Osteocyte (in vitro differentiated cells): ENCODE measurements at places on chromosomes 13 and 19. TPM values are rescaled to one million over a fixed set of nuclear protein-coding genes. Genes with fewer than 3 reads are reported as not detected.

The USF2 gene
- total RNA-seq: 112 and 115 TPM in 2 replicates

GRCh38 chr13:44365008-44365407, 8.6 kb upstream of the SERP2 start:
- no peak for DNase-seq

DNA sequence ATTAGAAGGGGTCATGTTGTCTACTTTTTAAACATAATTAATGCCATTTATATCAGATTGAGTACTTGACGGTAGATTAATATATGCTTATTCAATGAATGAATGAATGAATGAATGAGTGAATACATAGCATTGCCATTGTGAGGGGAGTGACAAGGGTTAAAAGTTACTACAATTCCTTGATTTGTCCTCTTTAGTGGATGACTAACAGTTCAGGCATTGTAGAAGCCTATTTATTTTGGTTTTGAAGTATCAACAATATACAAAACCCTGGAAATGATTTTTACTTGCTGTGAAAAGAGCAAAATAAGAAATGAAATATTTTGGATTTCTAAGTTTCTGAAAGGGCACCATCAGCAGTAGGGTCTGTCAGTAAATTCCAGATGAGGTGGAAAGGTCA, 122.7 kb downstream of the CYSLTR2 start:
- no peak for DNase-seq

DNA sequence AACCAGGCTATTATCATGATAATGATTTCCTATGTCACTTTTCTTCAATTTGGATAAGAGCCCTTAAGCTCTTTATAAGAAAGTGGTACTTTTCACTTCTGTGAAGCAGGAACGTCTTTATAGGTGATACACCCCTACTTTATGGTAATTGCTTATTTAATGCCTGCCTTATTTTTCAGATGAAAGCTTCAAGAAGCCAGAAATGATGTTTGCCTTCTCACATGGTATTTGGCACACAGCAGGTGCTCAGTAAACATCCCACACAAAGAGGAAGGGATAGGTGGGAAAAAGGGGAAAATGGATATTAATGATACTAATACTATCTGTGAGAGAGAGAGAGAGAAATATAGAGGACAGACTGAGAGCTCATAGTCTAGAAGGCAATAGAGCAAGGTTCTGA, 29.0 kb upstream of the WASF3 start:
- no peak for DNase-seq

DNA sequence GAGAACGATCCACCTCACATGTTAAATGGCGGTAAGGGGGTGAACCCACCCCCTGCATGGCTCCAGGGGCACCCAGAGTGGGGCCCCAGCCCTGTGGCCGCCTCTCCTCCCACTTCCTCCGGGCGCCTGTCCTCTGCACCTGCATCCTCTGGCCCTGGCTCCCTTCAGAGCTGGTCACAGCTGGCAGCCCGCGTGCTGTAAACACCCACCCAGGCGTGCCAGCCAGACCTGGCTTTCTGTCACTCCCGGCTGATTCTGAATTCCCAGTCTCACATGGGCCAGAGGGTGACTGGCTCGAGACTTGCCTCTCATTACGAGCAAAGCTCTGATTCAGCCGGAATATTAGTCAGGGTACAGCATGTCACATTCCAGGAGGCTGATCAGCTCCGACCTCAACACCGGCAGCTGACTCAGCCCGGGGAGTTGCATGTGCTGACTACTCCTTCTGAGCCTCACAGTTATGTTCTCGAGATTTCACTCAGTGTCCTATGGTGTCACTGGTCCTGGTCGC, 75.1 kb downstream of the GNG7 start:
- DNase-seq: peak; percentile 89

DNA sequence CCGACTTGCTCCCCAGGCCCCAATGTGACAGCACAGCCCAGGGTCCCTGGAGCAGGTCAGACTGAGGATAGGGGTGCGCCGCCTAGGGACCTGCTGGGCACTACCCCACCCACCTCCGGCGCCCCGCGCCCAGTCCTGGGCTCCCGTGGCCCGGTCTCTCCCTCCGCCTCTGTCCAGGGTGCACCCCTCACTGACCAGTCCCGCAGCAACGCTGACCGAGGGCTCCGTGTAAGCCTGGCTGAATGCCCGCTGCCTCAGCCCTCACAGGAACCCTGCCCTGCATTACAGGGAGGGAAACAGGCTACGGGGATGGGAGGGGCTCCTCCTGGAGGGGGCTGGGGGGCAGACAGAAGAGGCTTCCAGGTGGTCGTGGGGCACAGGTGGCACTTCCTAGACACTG, 31.7 kb downstream of the GPX4 start:
- DNase-seq: no peak

DNA sequence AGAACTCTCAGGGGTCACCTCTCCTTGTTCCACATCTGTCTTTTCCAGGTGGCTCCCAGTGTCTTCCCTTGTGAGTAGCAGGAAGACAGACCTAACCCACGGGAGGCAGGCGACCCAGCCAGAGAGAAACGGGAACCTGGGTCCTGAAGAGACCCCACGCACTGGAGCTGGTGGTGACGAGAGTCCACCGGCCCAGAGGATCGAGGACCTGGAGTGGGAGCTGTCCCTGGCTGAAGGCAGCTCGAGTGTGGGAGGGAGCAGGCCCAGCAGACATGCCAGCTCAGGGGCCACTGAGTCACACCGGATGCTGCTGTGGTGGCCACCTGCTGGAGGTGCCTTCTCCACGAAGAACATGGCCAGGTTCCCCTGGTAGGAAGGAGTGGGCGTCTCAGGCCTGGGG, 66.5 kb upstream of the ATP12A start:
- DNase-seq: no peak

DNA sequence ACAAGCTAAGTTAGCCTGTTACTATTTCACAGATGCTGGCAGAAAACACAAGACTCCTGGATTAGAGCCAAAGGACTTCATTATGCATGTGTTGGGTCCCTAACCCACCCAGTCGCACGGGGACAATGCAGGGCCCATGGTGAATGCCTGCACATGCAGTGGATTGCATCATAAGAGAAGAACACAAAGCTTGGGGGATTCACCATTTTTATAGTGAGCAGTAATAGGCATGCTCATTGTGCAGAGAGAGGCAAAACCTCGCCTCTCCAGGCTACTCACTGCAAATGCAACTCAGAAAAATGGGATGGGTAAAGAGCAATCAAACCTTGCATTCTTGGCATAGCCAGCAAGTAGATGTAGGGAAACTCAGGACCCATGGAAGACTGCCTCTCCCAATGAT, 115.8 kb downstream of the DIAPH3 start:
- DNase-seq: no peak

DNA sequence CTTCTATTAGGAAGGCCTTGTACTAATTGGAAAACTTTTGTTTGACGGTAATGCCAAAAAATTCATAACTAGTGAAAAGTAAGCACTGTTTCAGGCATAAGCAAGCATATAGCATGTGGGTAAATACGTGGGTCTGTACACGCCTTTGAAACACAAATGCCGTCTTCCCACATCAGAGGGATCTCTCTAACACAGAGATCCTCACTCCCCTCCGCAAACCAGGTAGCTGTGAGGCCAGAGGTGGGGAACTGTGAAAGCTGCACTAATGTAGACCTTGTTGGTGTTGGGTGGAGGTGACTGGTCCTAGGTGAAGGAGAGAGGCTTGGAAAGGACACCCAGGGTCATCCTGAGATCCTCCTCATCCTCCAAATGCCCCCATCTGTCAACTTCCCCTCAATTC, 16.0 kb upstream of the POU2F2 start:
- DNase-seq: no peak

The GPR108 gene
- 45.4 and 51.5 TPM in 2 replicates for total RNA-seq

The FCHO1 gene
- total RNA-seq: 0.56 and 1.0 TPM in 2 replicates

DNA sequence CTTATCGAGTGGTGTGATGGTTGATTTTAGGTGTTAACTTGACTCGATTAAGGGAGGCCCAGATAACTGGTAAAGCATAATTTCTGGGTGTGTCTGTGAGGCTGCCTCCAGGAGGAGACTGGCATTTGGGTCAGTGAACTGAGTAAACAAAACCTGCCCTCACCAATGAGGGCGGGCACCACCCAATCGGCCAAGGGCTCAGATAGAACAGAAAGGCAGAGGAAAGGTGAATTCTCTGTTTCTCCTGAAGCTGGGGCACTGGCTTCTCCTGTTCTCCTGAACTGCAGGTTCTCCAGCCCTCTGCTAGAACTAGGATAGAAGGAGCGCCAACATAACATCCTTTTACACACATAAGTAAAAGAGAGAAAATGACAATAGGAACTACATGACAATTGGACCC, 35.1 kb downstream of the ESD start:
- no peak for DNase-seq

The ZNF90 gene
- 3.0 and 3.4 TPM in 2 replicates for total RNA-seq

- no peak for DNase-seq
Observed at GRCh38 chr19:2613507-2614295, 88.8 kb downstream of the GNG7 start.

The KLK4 gene
- total RNA-seq: not detected in 2 replicates

DNA sequence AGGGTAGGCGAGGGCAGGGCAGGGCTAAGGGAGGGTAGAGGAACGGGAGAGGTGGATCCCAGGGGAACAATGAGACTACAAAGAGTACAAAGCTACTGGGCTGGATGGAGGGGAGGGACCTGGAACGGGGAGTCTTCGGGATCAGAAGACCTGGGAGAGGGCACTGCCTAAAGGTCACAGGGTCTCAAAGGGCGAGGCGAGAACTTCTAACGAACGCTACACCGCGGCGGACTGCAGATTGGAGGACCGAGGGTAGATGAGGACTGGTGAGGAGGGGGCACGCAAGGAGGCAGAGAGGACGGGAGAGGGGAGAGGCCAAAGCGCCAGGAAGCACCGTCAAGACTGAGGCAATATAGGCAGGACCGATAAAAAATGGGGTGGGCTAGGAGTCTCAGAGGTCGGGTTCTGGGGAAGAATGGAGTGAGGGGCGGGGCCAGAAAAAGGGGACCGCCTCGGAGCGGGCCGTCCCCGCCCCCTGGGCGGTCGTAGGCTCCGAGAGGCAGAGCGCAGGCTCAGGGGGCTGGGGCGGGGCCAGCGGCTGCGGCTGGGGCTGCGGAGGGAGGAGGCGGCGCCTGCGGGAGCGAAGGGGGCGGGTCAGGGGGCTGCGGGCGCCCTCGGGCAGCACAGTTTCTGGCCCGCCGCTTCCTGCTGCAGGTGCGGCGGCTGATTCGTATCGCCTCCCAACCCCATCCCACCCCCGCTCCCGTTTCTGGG, 1.3 kb upstream of the KCNC3 start:
- DNase-seq: no peak

DNA sequence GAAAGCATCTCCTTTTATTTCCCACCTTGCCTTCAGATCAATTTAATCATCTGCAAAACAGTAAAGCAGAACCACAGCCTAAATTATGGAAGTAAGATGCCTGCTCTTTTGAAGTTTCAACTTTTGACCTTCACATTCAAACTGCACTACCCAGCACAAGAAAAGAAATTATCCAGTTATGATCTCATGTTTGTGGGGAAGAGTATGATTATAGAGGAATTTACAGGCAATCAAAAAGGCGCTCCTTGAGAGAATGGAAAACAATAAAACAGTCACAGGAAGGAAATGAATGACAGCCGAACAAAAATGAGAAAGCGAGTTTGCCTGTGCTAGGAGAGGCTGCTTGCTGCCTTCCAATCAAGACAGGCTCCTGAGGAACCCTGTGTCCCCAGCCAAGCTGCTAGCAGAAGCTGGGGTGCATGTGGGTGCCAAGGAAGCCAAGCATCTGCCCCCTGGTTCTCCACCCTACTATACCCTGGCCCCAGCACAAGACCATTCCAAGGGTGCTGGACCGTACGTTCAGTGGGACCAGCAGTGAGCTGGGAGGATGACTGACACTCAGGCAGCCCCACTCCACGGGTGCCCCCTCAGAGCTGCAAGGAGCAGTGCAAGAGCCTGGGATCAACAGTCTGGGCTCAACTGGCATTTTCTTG, 47.8 kb downstream of the PEPD start:
- peak; percentile 79 for DNase-seq

DNA sequence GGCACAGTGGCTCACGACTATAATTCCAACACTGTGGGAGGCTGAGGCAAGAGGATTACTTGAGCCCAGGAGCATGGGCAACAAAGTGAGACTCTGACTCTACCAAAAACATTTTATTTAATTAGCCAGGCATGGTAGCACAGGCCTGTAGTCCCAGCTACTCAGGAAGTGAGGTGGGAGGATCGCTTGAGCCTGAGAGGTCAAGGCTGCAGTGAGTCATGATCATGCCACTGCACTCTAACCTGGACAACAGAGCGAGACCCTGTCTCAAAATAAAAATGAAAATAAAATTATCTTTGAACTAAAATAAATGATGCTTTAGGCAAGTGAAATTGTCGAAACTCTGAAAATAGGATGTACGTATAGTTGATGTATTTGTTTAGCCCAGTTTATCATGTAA, 8.2 kb upstream of the CLN5 start:
- DNase-seq: no peak

The KASH5 gene
- not detected in 2 replicates for total RNA-seq

DNA sequence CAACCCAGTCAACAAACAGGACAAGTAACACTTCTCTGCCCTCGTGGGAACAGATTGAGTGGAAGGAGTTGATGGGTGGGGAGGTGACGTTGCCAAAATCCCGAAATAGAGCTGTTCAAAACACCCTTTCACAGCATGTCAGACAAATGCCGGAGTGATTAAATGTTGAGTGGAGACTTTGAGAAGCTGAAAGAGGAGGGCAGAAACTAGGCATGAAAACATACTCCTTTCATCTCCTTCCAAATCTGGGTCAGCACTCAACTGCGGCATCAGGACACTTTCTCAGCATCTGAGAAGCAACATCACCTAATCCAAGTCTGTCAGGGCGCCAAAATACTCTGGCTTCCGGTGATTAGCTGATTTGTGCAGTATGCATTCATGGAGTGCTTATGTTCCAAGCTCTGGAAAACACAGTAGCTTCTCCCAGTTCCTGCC, 51.5 kb upstream of the MRI1 start:
- DNase-seq: no peak

- DNase-seq: no peak
Observed at GRCh38 chr19:42229301-42229854, 9.3 kb downstream of the ZNF526 start.

The DZIP1 gene
- total RNA-seq: 45.0 and 50.8 TPM in 2 replicates

- DNase-seq: no peak
Observed at GRCh38 chr19:40666803-40667438, 23.5 kb downstream of the NUMBL start.

DNA sequence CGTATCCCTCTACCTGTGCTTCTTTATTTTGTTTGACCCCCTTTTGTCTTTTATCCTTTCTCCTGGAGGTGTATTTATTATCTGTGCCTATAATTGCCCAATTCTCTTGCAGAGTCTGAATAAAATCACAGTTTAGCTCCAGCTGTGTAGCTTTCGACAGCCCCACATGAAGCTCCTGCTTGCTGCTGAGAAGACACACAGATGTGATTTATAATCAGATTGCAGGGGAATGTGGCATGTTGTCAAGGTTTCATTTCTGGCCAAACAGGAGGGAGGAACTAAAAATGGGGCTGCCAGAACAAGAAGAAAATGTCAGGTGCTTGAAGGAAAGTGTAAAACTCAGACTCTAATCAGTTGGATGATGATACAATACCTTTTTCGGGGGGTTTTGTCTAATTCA, 22.7 kb downstream of the CCNA1 start:
- no peak for DNase-seq
